ENCODE measurements at places on chromosomes 5 and 9.

DNA sequence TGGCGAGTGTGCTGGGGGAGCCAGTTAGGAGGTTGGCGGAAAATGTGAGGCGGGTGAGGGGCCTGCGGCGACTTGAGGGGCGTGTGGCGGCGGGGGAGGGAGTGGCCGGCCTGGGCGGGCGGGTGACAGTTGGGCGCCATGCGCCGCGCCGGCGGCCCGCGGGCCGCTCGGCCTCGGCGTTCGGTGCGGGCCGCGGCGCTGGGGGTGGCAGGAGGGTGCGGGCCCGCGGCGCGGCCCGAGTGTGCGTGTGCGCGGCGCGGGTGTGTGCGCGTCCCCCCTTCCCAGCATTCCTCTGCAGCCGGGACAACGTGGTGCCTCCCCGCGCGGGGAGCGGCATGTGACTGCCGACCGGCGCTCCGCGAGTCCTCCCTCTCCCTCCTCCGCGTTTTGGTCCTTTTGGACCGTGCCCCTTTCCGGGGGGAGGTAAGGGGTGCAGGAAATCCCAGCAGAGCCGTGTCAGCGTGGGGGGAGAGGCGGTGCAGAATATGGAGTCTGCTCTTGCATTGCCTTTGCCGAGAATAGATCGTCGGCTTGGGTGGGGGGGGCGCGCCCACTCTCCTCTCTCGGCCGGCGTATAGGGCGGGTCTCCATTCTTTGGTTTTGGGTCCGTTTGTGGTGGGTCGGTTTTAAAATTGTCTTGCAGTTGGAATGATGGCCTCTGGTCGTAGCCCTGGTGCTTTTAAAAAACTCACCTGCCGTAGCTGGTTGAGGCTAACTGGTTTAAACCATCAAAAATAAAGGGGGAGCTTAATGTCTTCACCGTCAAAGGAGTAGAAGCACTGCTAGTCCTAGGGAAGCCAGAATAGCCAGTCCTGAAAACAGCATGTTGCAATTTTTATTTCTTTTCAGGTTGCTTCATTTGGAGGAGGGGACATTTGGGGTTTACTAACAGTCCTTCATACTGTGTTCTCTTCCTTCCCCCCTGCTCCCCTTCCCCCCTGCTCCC lies 2.0 kb downstream of the LARP1 start:
- DNase-seq: peak; percentile 19

DNA sequence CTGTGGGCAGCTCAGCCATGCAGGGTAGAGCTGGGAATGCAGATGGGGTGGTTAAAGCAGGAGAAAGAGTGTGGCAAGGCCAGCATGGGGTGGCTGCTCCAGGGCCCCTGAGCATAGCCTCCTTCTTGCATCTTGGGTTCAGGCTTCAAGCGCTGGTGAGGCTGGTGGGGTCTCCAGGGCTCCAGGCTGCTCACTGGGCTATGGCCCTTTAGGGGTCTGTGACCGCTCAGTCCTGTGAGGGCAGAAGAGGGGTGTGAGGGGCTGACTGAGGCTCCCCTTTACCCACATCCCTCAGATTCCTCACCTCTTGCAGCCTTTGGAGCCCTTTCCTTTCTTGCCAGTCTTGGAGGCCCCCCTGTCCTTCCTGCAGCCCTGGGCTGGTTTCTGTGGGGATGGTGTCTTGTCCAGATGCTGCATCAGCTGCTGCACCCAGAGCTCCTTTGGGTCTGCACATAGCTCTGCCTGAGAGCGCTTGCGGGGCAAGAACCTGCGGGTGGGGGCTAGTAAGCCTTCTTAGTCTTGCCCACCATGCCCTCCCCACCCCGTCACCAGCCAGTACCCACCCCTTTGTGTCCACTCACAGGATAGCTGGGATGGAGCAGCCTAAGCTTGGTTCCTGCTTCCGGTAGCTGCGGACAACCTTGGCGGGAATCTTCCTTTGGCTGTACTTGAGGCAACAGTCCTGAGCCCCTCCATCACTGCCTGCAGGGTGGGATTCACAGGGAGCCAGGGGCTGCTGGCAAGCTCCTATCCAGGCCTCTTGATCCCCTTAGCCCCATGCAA lies 549 bp downstream of the CCL21 start:
- DNase-seq: no peak

DNA sequence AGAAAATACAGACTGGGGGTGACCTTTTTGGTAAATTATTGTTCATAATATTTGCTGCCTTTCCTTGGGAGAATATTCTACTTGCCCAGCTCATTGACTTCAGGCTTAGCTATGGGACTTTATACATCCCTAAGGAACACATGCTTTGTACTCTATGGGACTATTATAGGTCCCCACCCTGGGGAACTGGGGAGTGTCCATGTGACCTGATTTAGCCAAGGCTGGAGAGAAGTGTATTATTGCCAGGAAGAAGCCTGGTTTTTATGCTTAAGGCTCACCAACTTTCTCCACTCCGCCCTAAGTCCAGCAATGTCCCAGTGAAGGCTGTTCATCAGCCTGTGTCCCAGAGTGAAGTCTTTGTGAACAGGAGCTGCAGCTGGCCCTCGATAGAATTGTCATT lies 16.6 kb upstream of the DRD1 start:
- no peak for DNase-seq

DNA sequence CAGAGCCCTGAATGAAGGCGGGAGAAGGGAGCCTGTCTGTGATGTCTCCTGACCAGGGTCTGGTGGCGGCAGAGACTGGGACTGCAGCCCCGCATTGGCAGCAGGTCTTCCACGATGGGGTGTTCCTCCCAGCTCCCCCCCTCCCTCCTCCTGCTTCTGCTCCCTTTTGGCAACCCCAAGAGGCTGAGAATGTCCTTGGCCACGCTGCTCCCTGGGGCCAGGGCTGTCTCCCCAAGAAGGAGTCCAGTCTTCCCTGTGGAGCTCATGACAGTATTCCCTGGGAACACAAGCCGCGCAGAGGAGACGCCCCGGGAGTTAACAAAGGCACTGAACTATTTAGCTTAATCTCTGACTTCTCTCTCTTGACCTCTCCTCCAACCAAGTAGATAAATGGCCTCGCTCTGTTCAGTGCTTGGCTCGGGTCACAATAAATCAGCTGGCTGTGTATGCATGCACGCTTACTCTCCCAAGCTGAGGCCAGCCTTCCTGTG lies 84.0 kb upstream of the NEURL1B start:
- no peak for DNase-seq
